Activated CD8-positive, alpha-beta memory T cell treated with anti-CD3 and anti-CD28 coated beads for 24 hours (primary cell): ENCODE measurements at places on chromosomes 7 and 10.

DNA sequence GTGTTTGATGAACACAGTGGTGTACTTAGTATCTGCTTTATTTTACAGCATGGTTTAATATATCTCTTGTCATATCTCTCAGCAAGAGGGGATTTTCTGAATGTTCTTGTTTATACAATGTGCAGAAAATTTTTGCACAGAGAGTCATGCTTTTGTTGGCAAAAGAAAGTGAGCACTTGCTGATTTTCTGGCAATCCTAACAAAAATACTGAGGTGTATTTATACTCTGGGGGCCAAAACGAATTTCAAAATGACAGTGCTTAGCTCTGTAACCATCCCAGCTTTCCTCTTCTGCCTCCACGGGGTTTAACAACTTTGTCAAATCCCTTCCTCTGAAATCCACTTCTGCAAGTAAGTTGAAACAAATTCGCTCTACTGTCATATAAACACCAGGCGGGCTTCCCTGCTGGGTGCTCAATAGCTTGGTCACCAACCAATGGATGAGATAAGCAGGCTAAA lies 169.2 kb downstream of the NOC3L start:
- no peak for DNase-seq

- DNase-seq: no peak
Measured at GRCh38 chr7:29879609-29880008, 73.3 kb downstream of the WIPF3 start.

GRCh38 chr10:106479636-106480035 lies 684.9 kb downstream of the SORCS1 start:
- no peak for DNase-seq

GRCh38 chr10:88067737-88068136 lies 204.3 kb downstream of the PTEN start:
- no peak for DNase-seq

GRCh38 chr7:100639995-100640516 lies 1.3 kb downstream of the TFR2 start:
- DNase-seq: no peak

DNA sequence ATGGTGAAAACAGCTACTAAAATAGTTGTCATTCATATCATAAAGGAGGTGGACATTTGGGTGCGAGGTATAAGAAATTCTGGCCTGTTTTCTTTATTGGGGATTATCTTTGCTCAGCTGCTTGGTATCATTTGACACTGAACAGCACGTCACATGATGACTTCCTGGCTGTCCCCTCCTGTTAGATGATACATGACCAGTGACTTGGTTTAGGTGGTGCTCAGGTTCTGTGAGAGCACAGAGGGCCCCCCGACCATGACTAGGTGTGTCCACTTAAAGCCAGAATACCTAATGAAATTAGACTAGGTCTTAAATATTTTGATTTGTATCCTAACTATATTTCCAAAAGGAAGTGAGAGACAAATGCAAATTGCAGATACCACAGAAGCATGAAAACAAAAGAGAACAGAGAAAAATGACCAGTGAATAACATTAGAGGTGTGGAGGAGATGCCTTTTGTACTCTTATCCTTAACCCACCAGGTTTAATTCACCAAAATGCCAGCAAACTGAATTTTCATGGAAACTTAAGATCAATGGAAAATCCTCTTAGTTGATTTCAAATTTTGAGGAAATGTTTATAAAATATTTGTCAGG lies 50.6 kb upstream of the GJD4 start:
- no peak for DNase-seq

GRCh38 chr10:90274721-90275468 lies 573.5 kb downstream of the KIF20B start:
- DNase-seq: no peak

DNA sequence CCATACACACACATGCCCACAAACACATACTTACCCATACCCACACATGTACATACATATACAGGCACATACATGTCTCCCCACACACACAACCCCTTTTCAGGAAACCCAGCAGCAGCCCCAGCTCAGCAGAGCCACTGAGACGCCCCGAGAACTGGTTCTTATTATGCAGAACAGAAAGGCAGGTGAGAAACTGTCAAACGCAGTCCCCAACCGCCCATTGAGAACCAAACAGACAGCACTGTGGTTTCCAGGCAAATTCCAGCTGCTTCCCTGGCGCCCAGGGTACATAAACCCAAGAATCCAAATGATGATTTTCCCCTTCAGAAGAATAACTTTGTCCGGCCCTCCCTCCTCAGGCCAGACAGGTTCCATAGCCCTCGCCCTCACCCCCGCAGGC lies 366.6 kb upstream of the ZMIZ1 start:
- DNase-seq: peak; percentile 42

- DNase-seq: no peak
Measured at GRCh38 chr10:50740293-50740648, 535 bp downstream of the ASAH2B start.

DNA sequence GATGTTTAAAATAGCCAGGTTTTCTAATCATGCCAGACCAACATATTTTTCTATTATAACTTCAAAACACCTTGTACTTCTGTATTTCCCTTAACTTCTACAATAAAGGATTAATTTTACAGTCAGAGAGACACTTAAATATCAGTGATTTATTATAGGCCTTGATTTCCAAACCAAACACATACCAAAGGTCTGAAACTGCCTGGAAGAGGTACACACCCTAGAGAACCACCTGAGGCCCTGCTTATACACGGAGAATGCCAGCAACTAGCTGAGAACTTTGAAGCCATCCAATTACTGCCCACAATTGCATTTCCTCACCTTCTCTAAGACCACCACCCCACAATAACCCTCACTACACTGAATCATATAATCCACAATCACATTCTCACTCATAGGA lies 4.9 kb downstream of the CCDC6 start:
- DNase-seq: no peak

DNA sequence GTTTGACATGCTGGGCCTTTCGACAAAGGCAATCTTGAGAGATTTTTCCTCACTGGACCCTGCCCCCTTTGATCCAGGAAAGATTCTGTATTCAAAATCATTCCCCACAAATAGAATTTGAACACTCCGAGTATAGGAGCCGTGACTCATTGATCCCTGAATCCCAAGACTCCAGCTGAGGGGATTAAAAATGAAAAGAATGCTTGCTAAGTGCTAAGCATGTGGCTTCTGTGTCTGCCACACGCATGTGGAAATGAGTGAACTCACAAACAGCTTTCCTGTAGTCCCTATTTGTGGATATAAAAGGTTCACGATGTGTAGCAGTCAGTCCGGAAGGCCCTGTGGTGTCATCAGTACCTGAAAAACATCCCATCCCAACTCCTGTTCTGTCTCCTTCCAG lies 674.3 kb downstream of the SDK1 start:
- no peak for DNase-seq

DNA sequence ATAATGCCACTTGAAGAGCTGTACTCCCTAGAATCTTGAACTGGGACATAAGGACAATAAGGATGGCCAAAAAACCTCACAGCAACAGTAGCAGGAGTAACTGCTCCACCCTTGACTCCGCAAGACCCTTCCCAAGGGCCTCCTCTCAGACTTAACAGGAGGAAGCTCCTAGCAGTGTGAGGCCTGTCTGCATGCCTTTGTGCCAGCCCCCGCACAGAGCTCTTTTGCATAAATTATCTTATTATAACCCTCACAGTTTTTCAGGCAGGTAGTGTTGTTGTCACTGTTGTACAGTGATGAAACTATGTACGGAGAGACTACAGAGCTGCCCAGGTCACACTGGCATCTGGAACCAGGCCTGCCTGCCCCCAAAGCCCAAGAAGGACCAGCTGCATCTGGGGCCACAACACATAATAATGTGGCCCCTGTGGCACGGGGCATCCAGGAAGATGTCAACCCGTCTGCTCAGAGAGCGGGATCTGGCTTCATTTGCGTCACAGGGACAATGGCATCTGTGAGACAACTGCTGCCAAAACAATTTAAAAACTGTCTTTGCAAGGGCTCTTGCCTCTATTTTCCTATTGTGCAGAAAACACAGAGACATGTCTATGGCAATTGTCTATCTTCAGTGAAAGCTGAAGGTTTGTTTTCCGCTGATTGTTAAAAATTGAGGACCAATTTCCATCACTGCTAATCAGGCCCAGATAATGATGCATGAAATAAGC lies 249.3 kb upstream of the GRB10 start:
- peak; percentile 35 for DNase-seq

DNA sequence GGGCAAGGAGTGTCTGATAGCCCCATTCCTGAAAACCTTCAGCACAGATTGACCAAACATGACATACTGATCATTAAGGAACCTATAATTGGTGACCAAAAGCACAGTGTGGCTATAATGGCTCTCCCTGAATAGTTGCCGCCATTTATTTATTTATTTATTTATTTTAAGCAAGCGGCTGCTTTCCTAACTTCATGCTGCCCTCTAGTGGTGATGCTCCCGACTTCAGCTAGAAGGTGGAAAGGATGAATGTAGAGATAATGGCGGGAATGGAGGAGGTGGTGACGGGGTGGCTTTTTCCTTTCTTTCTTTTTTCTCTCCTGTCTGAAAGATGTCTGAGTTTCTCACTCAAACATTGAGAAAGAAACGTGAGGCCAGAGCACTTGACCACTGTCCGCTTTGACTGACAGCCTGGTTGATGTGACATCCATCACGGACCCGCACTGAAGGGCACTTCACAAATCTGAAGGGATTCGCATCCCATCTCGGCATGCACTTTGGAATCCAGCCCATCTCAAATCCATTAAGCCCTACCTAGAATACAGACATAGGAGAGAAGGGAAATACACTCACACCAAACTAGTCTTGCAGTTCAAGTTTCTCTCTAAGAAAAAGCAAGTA lies 1090.1 kb downstream of the KCNMA1 start:
- DNase-seq: peak; percentile 65

- DNase-seq: no peak
Measured at GRCh38 chr7:28981161-28981465, 23.0 kb upstream of the TRIL start.
